ENCODE measurements at places on chromosomes 6 and 20.

DNA sequence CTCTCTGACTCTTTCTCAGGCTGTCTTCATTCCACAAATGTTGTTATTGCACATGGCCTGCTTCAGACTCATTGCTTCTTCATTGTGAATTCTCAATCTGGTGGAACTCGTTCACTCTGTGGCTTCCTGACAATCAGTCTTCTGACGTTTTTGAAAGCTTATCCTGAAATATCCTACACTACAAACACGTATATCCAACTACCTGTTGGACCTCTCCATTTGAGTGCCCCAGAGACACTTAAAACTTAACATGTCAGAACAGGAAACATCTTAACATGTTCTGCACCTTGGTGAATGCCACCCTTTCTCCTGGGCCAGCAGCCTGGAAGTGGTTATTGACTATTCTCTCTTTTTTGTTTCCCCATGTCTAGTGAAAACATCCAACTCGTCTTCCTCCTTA lies 50.8 kb downstream of the AIG1 start:
- no peak for DNase-seq

DNA sequence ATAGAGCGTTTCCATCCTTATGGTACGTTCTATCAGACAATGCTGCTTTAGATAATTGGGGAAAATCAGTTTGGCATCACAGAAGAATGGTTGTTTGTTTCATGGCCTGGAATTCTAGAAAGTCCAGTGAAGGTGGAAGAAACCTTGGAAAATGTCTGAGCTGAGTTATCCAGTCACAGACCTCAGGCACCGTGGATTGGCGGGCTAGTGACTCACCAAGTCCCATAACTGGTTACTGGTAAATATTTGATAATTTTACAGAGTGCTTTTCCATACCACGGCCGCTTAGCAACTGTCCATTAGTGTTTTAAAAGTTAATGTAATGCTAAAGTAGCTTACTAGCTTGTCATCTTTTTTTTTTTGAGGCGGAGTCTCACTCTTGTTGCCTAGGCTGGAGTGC lies 99.4 kb downstream of the SLC35B3 start:
- no peak for DNase-seq

GRCh38 chr6:38236631-38237030 lies 403.1 kb downstream of the BTBD9 start:
- no peak for DNase-seq

GRCh38 chr20:25538838-25539665 lies 46.3 kb downstream of the NINL start:
- DNase-seq, result no peak

DNA sequence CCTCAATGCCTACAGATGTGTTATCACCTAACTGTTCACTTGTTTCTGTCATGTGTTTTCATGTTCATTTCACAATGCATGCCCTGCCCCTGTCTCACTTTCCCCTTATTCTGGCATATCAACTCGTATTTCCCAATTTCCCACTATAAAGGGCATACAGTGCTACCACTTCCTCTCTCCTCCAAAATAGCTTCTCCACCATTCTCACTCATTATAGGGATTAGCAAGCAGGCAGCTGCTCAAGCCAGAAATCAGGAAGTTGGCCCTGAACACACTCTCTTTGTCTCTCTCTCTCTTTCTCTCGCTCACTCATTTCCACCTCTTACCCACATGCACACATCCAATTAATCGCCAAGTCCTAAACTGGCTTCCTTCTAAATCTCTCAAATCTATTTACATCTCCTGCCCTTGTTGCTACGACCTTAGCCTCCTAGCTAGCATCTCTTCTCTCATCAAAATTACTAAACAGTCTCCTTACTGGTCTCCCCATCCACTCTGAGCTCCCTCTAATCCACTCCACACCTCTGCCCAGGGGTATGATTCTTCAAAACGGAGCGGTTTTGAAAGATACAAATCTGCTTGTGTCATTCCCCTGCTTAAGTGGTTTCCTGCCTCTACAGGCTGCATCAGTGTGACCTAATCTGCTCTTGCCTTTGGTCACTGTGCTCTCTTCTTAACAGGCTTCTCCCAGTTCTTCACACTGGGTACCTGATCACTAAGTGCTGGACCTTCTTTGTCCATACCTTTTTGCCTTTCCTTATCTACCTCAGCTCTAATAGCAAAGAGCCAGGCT lies 196.2 kb downstream of the BTBD9 start:
- DNase-seq, result no peak

GRCh38 chr6:41494212-41495110 lies 51.7 kb upstream of the FOXP4 start:
- DNase-seq, result no peak

DNA sequence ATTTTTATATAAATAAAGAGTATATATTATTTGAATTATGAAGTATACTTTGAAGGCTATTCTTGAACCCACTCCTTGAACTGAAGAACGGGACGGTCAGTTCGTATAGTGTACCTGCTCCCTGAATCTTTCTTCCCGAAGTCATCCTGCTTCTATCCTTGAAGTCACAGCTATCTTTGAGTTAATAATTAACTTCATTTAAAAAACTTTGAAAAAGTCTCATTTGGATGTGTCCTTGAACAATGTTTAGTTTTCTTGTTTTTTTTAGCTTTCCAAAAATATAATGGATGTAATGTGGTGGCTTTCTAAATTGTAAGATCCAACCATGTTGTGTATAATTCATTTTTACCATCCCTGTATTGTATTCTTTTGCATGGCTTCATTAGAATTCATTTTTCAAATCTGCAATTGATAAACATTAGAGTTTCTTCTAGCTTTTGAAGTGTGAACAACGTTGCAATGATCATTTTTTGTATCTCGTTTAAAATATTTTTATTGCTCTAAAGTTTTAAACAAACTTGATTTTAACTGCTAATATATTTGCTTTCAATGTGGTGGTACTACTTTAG lies 94.4 kb downstream of the NCOA3 start:
- DNase-seq, result no peak

DNA sequence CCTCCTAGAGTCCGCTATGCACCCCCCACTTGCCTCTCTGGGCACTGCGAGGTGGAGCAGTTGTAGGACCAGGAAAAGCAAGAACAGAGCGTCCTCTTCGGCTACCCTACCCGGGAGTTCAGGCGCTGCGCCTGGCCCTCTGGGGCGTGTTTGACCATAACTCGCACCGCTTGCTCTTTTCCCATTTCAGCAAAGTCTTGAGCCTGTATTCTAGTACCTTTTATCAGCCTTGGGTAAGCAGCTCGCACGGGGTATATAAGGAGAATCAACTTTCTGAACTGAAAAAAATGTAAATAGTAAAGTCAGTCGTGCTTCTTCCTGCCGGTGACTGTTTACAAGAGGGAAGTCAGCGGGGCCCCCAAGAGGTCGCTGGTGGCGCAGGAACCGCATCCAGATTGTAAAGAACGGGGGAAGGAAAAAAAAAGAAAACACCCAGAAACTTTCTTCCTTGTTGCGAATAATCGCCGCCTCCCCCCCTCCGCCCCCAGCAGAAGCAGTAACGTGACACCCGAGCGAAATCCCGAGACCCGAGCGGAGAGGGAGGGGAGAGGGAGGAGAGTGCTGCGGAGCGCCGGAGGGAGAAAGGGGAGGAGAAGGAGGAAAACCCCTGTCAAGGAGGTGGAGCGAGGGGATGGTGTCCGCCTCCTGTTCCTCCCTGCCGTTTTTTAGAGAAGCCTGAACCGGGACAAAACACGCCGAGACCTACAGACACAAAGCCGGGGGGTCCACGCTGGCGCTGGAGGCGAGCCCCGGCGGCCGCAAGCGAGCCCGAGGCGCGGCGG lies at the start of gene UST:
TSS of gene UST (plus strand) at position 668 of the 782 bp plus-strand sequence. CDS start 401 bp downstream, outside the sequence.
- DNase-seq, result peak; percentile 63

GRCh38 chr6:12624142-12624837 lies 92.3 kb upstream of the PHACTR1 start:
- DNase-seq, result no peak

GRCh38 chr20:46215913-46216707 lies 92.2 kb downstream of the CDH22 start:
- no peak for DNase-seq

DNA sequence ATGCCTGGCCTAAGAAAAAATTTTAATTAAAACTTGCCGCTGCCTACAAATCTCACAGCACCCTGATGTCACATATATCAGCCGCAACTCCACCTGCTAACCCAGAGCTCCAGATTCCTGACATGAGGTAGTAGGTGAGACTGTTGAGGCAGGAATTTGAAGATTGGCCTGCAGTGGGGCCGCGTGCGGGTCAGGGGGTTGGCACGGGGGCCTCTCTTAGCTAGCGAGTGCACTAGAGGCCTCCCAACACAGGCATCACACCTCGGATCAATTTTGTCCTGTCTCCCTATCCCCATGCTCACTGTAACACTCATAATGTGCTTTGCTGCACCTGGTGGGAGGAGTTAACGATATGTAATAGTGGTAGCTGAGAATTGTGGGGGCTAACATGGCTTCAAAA lies 349.8 kb downstream of the CDC5L start:
- no peak for DNase-seq

GRCh38 chr6:53233309-53233708 lies 84.7 kb upstream of the GCM1 start:
- DNase-seq, result no peak

DNA sequence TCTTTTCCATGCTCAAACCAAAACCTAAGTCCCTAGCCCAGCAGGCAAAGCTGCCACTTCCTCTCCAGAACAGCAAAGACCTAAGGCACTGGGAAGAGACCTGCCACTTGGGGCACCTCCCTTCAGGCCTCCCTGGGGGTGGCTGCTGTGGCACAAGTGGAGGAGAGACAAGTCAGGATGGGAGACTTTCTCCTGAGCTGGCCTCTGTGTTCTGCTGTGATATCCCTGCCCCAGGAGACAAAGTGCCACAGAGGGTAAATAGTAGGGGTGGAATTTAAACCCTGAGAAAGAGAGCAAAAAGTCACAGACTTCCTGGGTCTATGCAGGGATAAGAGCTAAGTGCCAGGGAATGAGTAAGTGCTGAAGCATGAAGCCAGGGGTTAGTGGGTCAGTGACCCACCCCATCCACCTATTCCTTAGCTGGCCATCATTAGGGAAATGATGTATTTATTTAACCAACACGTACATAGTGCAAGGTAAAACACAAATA lies 84.2 kb downstream of the MRPL14 start:
- DNase-seq, result no peak

- no peak for DNase-seq
Measured at GRCh38 chr6:148840256-148840655, 93.4 kb downstream of the UST start.

GRCh38 chr6:141580988-141581552 lies 551.7 kb upstream of the GJE1 start:
- DNase-seq, result no peak

DNA sequence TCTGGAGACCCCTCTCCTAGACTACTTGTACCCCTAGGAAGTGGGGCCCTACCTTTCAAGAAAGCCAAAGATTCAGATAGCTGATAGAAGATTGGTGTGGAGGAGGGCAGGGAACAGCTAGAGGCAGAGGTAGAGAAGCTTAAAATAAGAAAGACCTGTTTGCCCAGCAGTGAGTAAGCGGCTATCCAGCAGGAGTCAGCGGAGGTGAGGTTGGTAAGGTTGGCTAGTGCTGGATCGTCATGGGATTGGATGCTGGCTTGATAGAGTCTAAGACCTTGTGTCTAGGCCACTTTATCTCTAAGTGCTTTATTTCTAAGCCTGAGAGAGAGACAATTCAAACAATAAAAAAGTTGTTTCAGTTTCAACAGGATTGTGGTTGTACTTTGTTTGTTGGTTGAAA lies 19.1 kb downstream of the ANKS1A start:
- no peak for DNase-seq
